RWPE2 (cell line): ENCODE measurements at places on chromosomes 7 and 10.

DNA sequence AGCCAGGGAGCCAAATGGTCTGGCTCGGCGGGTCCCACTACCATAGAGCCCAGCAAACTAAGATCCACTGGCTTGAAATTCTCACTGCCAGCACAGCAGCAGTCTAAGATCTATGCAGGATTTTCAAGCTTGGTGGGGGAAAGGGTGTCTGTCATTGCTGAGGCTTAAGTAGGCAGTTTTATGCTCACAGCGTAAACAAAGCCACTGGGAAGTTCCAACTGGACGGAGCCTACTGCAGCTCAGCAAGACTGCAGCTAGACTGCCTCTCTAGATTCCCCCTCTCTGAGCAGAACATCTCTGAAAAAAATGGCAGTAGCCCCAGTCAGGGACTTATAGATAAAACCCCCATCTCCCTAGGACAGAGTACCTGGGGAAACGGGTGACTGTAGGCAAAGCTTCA, 277.6 kb upstream of the PHF14 start:
- no peak for DNase-seq

DNA sequence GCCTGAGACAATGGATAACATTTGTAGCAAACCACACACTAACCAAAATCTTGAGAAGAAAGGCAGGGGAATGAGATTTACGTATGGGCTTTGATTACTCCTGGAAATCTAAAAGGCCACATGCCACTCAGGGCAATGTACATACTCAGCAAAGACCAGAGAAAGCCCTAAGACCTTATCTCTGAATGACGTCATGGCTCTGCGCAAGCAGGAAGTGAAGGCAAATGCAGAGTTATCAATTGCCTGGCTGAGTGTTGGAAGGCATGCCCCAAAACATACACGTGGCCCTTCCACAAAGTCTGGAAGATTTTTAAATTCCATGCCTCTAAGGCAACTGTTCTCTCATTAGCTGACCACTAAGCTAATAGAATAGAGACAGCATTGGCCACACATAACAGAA, 90.9 kb upstream of the NRBF2 start:
- no peak for DNase-seq

- no peak for DNase-seq
Measured at GRCh38 chr10:89916468-89917215, 215.3 kb downstream of the KIF20B start.

- no peak for DNase-seq
Measured at GRCh38 chr10:116732573-116732972, 9.8 kb downstream of the HSPA12A start.

DNA sequence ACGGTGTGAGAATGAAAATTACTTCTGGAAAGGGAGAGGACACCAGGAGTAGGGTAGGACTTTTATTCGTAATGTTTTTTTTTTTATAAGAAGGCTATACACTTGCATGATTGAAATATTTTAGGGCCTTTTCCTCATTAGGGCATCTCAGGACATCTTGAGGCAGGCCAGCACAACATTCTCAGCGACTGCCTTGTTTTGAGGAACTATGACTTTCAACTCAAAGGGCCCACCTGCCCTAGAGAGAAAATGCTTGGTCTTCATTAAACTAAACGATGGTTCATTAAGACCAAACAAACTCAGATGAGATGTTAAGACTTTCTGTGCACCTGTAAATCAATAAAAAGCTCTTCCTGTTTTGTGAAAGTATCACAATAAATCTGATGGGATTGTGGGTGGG, 11.3 kb downstream of the NOD1 start:
- no peak for DNase-seq

- DNase-seq, result no peak
Measured at GRCh38 chr7:114939484-114940097, 17.7 kb downstream of the MDFIC start.

- no peak for DNase-seq
Measured at GRCh38 chr10:130580975-130581374, 444.8 kb downstream of the GLRX3 start.

GRCh38 chr10:108203905-108204527, 1039.5 kb upstream of the SORCS1 start:
- no peak for DNase-seq

DNA sequence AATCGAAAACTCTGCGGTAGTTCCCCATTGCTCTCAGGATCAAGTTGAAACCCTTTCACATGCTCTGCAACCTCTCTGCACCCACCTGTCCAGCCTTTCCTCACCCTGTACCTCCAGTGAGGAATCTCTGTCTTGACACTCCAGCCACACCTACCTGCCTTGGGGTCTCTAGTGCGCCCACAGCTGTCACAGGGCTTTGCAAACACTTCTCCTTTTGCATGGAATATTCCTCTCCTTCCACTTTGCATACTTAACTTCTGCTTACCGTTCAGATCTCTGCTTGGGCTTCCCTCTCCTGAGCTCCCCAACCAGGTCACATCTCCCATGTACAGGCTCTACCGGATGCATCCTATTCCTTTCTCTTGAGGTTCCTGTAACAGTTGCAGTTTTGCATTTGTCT, 6.6 kb upstream of the ZYX start:
- no peak for DNase-seq

DNA sequence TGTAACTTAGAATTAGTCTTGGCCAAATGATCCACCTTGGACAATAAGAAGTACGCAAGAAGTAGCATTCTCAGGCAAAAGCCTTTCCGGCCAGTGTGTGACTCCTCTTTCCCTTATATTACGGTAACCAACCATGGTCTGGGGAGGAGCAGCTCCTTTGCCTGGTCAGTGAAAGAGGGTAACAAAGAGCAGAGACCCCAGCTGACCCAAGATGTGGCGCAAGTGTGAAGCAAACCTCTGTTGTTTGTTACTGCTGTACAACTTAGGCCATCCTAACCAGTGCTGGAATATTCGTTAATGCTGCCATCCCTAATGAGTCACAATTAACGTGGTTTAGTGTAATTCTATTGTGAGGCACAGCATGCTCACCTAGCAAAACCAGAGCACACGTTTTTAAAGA, 44.0 kb downstream of the HIPK2 start:
- no peak for DNase-seq

- no peak for DNase-seq
Measured at GRCh38 chr10:75593692-75594556, 162.5 kb downstream of the LRMDA start.

DNA sequence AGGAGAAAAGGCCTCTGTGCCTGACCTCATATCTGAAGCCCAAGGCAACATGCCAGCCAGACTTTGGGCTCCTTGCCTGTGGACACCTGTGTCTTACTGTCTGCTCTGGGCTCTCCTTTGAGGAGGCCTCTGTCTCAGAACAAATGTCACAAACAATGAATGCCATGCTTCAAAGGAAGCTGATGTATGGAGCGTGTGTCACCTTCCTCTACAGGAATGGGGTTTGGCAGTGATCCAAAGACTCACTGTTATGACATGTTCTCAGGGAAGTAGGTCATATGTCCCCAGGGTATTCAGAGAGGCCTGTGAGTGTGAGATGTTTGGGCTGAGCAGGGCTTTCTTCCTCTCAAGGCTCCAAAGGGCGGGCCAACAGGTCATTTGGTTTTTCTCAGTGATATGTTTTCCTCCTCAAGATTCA, 38.4 kb downstream of the PTPRE start:
- peak; percentile 79 for DNase-seq

DNA sequence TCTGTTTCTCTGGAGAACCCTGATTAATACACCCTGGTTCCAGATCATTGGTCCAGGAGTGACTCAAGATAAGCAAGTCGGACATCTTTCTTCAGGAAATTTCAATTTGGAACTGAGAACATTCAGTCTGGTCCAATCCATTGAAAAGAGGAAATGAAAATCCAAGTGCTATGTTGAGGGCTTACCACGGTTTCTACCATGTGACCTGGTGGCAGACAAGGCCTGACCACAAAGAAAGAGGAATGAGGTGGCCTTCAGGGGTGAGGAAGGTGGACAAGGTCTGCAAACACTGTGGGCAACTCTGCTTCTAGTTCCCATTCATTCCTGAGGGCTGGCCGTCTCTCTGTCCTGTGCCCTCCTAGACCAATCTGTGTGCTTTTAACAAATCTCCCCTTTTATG, 149.2 kb upstream of the GHITM start:
- DNase-seq, result no peak

DNA sequence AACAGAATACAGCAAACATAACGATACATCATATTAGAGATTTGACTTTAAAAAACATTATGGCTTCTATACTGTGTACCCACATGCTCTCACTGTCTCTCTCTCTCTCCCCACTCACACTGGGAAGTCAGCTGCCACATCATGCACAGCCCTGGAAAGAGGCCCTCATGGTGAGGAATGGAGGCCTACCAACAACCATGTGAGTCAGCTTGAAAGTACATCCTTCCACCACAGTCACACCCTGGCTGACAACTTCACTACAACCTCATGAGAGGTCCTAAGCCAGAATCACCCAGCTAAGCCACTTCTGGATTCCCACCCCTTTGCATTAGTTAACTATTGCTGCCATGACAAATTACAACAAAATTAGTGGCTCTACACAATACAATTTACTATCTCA, 23.3 kb upstream of the GPR22 start:
- no peak for DNase-seq

DNA sequence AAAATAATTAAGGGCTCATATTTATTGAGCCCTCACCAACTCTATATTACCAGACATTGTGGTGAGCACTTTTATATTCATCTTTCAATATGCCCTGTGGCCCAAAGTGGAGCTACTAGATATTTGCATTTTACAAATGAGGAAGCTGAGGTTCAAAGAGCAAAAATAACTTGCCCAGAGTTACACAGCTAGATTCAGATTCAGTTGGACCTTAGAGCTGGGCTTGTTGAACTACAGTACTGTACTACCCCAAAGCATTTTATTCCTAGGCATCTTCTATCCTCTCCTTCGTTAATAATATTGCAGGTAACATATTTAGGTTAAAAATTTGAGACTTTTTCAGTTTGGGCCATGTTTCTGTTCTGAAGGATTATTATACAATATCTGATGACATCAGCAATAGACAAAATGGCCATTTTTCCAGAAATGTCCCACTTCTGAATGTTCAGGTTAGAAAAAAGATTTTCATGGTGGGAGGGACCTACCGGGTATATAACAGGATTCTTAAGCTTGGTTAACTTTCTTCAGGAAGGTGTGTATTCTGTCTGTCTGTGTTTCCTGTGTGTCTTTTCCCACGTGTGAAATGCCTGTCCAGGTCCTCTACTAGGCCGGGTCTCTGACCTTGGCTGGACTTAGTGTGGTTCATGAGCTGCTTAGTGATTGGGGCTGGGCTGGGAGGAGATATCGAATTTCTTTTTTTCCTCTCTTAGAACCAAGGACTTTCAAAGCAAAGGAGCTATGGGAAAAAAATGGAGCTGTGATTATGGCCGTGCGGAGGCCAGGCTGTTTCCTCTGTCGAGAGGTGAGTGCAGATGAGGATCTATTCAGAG, 13.6 kb downstream of the PRXL2A start:
- DNase-seq, result no peak

- DNase-seq, result no peak
Measured at GRCh38 chr7:159246702-159247480, 102.2 kb upstream of the VIPR2 start.

DNA sequence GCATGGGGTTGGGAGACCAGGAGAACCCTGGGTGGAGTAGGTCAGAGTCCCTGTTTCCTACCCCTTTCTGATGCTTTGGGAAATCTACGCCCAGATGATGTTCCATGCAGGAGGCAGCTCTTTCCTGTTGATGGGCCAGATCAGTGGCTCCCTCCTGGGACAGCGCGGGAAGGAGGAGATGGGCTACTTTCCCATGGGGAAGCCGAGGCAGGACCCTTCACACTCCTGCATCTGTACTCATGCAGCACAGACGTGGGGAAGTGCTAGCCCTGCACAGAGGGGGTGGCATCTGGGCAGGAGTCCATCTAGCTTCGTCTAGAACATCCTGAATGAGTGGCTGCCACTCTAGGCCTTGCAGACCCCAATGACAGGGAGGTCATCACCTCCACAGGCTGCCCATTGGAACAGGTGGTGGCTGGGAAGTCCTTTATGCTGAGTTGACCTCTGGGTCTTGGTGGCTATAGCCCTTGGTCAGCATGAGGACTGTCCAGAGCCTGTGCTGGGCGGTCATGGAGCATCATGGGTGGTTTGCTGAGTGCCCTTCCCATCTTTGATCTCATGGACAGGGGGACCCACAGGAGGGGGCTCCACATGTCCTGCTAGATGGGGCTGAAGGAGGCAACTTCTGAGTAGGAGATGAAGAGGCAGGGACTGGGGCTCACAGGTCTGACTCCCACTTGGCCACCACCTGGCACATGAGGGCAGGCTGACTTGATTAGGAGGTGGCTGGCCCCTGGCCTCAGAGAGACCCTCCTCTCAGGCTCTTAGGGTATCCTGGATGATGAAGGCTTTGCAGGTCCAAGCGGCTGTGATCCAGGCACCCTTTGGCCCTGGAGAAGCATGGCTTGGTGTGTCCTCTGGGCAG, 24.6 kb downstream of the RAMP3 start:
- DNase-seq, result peak; percentile 28

DNA sequence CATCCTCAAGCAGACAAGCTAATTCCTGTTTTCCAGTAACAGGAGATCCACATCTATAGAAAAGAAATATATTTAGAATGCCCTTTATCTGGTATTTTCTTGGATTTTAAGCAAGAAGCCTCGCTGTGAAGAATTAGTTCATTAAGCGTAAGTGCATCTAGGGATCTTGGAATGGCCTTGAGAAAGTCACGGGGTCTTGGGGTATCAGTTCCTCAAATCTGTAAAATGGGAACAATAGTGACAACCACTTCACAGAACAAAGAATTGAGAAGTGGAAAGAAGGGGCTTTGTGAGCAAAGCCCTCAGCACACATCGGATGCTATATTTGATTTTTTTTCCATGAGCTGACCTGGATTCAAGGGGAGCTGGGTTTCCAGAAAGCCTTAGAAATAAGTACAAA, 32.3 kb upstream of the WDFY4 start:
- no peak for DNase-seq

- no peak for DNase-seq
Measured at GRCh38 chr7:37230221-37230620, 218.4 kb downstream of the ELMO1 start.

DNA sequence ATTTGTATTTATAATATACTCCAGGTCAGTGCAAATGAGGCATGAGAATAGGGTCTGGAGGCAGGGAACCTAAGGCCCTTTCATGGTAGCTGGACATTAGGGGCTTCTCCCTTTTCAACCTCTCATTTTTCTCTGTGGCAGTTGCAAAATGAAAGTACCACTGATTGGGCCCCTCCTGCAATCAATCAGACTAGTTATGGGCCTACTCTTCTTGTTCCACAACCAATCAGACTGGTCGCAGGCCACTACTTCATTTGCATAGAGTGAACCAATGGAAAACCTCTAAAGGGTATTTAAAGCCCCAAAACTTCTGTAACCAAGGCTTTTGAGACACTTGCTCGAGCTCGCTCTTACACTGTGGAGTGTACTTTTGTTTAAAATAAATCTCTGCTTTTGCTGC, 10.0 kb upstream of the PRPS1L1 start:
- no peak for DNase-seq
